ENCODE measurements at places on chromosomes 11 and 22. TPM values are rescaled to one million over a fixed set of nuclear protein-coding genes. Genes with fewer than 3 reads are reported as not detected.
A peak's percentile ranks its signal among the peaks of the same experiment; 100 is the strongest.

The PRRG4 gene
- polyA plus RNA-seq: not detected

The FAM180B gene
- polyA plus RNA-seq: not detected

The OR2AT4 gene
- polyA plus RNA-seq: not detected

The VSIG10L2 gene
- polyA plus RNA-seq: not detected

- no peak for DNase-seq
These were observed 46.3 kb downstream of the AMOTL1 start for GRCh38 chr11:94814272-94814976.

DNA sequence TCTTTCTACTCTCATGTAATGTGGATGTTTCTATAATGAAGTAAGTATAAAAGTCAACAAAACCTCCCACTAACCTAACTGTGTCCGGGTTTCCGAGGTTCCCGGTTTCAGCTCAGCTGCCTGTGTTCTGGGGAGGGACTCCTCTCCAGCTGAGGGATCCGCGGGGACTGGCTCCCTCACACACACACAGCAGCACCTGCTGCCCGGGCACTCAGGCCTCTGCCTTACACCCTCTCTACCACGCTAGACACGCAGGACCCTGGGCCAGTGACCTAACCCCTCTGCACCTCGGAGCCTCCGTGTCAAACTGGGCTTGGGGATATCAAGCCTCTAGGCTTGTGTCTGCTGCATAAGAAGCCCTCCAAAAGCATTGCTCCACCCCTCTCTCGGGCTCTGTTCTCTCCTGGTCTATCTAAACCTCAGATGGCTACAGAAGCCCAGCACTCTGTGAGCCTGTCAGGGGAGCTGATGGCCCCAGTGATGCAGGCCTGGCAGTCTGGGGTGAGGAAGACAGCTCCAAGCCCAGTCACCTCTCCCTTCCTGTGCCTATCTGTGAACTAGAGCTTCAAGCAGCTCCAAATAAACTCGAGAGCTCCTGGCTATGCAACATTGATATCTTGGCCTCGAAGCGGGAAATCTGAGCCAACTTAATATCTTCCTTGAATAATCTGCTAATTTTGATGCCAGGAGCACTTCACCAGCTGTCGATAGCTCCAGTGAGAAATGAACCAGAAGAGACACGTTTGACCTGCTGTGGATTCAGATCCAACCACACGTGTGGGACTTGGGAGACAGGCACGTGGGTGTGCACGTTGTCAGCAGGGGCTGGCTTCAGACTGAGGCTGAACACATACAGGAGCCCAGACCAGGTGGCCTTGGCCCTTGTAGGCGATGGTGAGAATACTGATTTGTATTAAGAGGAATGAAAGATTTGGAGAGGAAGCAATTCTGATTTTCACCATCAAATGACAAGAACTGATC lies 232.7 kb upstream of the B3GAT1 start:
- DNase-seq: no peak

- peak; percentile 94 for DNase-seq
These were observed 9.4 kb downstream of the EHD1 start for GRCh38 chr11:64868904-64869570.

DNA sequence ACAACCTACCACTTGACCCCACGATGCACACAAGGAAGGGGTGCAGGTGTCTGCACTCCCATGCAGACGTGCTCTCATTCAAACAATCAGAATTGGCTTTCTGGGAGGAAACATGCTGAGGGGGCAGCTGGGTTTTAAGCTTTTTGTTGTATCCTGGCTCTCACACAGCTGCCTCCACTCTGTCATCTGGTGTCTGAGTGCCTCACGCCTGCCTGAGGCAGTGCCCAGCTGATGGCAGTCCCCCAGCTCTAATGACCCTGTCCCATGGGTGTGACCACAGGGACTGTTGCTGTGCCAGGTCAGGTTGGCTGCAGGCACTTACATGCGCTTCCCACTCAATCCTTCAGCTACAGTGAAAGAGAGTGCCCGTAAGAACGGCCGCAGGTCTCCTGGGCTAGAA lies 53.7 kb downstream of the ARFGAP3 start:
- no peak for DNase-seq

GRCh38 chr22:23400286-23400981 lies 179.7 kb downstream of the IGLL1 start:
- no peak for DNase-seq

DNA sequence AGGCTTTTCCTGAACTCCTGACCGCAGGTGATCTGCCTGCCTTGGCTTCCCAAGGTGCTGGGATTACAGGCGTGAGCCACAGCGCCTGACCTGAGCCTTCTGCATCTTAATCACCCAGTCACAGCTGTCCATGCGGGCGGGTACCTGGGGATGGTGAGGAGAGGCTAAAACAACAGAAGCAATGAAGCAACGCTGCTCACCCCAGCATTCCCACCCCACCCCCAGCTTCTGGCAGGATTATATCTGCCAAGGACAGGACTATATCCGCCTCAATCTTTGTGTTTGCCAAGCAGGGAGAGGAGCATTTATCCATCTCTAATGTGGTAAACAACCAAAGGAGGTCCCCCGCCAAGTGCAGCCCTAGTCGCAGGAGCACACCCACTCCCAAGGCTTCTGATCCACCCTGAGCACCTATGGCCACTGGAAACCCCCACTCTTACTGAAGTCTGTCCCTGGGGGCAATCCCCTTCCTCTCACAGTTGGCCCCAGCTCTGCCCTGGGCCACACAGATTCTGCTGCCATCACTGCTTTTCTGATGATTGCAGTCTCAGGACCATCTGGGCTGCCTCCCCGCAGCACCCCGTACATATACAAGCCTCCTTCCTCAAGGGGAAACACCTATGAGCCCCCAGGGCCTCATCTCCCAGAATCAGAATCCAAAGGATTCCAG lies 8.8 kb upstream of the LGALS2 start:
- no peak for DNase-seq

DNA sequence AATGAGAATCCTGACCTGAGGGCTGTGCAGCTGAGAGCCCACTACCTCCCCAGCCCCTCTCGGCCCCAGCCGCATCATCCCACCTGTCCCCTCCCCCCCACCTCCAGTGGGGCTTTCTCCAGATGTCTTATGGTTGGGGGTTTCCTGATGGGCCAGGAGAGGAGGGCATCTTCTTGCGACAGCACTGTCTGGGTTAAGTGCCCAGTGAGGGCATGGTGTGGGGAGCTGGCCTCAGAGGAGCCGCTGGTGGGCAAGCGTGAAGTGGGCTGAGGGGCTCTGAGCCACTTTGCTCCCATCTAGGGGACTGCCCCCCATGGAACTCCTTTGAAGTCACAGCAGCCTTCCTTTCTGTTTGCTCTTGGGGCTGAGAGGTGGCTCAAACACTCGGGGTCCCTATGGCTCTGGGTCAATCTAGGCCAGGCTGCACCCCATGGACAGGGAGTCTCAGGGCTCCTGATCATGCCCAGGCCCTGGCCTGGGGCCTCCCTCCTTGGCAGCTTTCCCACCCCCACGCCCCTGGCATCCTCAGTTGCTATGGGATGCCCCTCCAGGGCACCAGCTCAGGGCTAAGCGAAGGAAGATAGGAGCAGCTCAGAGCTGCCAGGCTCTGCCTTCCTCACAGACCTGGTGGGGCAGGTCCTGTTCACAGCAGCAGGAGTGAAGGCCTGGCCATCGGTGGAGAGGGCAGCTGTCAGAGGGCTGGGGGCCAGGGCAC lies 11.0 kb upstream of the MIEF1 start:
- no peak for DNase-seq

DNA sequence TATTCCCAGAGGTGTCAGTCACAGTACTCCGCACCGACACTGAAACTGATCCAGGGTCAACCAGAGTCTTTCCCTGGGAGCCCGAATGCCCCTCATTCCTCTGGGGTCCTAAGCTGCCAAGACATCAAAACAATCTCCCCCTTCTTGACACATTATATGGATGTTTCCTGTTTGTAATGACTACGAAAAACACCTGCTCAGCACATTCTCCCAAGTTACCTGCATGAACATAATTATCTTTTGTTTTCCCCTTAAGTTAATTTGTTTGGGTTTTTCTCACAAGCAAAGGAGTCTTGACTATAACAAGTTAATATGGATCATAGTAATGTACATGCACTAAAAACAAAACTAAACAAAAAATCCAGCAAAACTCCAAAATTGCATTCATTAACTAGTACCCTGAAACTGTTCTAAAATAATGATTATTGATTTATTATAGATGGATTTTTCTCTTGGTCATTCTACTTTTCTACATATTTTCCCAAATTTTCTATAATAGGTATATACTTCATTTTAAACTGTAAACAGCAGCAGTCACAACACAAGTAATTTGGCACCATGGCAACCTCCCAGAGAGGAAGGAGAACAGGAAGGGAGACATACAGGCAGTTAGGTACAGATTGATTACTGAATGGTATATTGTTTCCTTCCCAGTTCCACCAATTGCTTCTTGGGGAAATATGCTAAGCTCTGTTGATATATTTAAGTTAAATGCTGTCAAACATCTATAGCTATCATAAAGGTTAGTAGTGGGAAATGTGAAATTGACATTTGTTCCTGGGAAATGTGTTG lies 631.5 kb downstream of the METTL15 start:
- DNase-seq: peak; percentile 61

DNA sequence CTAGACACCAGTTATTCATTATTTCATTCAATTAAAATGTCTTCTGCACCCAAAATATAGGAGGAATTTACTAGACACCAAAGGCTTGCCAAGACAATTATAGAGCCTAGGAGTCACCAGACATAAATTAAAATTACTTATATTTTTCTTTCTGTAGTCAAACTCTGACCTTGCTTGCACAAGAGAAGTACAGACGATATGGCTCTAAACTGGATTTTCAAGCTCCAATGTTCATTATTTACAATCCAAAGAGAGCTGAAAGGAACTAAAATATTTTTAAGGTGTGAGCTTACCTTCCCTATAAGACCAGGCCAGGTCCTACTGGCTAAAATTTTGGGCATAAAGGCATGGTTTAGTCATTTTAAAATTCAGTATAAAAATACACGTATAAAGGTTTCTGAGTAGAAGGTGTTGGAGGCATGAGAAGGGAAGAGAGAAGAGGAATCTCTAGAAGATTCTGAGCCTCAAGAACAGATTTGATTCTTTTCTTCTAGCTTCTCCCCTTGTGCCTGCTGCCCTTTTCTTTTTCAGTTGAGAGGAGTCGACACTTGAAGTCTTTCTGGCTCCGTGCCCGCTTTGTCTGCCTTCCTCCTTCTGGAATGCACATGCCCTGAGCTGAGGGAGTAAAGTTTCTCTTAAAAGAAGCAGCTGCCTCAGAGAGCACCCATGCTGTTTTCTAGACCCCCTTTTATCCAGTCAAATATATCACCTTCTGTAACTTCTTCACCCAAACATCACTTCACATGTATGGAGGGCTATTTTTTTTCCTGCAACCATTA lies 13.5 kb downstream of the C11orf97 start:
- DNase-seq: peak; percentile 68

GRCh38 chr22:37822079-37822833 lies 926 bp upstream of the GALR3 start:
- DNase-seq: no peak

DNA sequence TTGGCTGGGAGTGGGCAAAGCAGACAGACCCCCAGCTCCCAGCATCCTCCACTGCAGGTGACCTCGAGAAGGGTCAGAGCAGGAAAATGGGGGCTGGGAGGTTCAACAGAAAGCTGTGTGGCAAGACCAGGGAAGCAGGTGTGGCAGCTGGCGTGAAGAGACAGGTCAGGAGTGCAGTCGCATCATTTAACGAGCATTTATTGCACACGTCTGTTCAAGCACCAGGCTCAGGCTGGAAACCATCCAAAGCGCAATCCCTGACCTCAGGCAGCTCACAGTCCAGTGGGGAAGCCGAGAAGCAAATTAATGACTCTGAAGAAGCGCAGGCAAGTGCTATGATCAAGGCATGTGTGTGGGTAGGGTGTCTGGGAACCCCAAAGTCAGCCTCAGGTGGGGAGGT lies 7.4 kb downstream of the SLC25A45 start:
- DNase-seq: no peak

DNA sequence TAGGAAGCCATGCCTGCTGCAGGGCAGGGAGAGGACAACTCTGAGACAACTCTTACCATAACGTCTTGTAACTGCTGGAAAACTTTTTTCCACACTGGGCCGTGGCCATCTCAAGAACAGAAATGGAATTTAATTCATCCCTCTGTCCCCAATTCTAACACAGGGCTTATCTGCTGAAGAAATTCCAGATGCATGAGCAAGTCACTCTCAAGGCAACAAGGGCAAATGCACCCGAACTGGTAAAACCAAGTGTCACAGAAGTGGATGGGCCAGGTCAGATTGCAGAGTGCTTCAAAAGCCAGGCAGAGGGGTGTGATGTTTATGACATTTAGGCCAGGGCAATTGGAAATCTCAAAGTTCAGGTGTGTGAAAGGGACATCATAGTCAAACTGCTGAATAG lies 7.4 kb downstream of the SMPD1 start:
- no peak for DNase-seq

- peak; percentile 59 for DNase-seq
These were observed 54.0 kb downstream of the C11orf91 start for GRCh38 chr11:33646629-33647028.

GRCh38 chr11:96014217-96014616 lies 90.3 kb upstream of the MTMR2 start:
- DNase-seq: no peak

DNA sequence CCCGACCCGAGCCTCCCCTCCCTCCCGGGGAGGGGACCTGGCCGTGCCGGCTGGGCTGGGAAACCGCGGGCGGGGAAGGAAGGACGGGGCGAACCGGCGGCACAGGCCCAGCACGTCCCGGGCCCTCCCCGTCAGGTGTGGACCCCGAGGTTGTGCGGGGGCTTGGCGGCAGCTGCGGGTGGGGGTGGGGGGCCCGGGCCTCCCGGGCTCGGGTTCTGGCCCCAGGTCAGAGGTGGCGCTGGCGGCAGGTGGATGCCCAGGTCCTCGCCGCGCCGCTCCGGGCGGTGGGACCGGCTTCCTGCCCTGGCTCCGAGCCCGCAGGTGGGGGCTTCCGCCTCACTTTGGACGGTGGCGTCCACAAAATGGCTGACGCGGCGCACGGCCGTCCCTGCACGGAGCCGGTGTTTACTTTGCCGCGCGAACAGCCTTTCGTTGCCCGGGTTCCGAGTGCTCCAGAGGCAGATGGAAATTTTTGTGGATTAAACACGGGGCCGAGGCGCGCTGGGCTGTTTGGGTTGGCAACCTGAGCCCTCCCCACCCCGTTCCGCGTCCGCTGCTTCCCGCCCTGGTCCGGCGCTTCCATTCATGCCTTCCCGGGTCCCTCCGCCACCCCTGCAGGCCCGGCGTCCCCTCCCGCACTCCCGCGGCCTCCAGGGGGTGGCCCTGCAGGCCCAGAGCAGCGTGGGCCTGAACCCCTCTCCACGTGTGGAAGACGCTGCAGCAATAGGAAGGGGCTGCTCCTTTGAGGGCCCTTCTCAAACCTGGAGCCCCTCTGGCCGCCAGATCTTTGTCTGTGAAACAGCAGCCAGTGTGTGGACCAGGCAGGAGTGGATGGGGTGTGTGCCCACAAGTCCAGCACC lies 92.0 kb upstream of the KCNQ1OT1 start:
- no peak for DNase-seq

DNA sequence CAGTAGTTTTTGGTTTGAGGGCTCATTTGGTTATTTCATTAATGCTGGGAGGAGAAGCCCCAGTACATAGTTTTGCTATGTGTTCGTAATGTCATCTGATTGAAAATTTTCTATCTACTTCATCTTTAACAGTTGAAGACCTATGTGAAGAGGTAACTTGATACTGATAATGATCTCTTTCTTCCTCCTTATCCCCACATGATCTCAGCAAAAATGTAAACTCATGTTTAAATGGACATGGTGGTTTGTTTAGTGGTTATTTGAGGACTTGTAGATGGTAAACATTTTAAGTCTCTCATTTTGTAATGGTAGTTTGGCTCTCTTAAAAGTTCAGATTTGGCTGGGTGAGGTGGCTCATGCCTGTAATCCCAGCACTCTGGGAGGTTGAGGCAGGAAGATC lies 53.7 kb upstream of the SPTBN2 start:
- no peak for DNase-seq

GRCh38 chr11:126304457-126305075 lies 706 bp downstream of the DCPS start:
- DNase-seq: no peak

- no peak for DNase-seq
These were observed 20.7 kb upstream of the BID start for GRCh38 chr22:17794726-17795542.
